ENCODE measurements at places on chromosomes 11 and 22.
A peak's percentile ranks its signal among the peaks of the same experiment; 100 is the strongest.

DNA sequence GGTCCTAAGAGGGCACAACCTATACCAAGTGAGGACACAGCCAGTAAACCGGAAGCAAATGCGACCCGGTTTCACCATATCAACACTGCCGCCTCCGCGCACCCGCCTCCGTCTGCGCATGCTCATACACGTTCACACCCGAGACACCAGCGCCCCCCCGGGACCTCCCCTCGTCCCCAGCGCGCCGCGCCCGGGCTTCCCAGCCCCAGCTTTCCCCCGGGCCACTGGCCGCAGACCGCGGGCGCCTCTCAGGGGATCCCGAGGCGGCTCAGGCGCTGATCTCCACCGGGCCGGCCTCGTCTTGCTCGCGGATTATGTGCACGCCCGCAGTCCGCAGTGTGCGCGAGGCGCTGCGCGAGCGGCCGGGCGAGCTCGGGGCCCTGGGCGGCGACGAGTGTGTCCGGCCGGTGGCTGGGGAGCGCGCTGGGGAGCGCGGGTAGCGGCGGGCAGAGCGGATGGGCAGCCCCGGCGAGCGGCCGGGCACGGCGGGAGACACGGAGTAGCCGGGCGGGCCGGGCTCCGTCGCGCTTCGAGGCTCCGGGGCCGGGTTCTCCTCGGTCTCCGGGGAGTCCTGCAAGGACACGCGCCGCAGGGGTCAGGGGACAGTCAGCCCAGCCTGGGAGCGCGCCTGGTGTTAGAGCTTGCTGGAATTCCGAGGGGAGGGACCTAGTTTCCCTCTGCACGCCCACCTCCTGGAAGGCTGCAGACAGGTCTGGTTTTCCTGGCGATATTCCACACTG lies 2.0 kb downstream of the HEPN1 start:
- H3K4me3 ChIP-seq: peak overlapping the region; percentile 48
- no peaks in the 10 kb centered on the region for H3K4me1 ChIP-seq
- H3K27me3 ChIP-seq: no peaks in the 10 kb centered on the region
- DNase-seq: peak; percentile 54

DNA sequence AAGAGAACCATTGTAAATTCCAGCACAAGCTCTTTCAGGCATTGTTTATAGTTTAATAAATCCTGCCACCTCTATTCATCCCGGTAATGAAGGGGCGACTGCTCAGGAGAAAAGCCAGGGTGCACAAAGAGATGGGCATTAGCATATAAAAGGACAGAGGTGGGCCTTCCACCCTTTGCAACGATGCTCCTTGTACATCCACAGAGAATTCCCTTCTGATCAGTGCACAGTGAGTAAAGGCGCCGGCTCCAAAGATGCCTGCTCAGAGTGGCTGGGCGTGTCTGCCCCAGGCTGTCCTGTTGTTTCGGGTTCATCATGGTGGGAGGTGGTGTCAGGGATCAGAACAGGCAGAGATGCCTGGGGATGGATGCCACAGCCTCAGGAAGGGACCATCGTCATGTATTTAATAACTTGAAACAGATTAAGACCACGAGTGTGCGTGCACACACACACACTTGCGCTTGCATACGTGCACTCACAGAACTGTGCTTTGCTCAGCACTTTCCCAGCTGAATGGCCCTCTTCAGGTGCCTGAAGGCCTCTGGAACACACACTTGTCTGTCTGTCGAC lies 305.0 kb downstream of the TBC1D22A start:
- no peaks in the 10 kb centered on the region for H3K4me1 ChIP-seq
- no peak overlapping the region for H3K4me3 ChIP-seq
- H3K27me3 ChIP-seq: no peaks in the 10 kb centered on the region
- H3K36me3 ChIP-seq: no peaks in the 10 kb centered on the region

DNA sequence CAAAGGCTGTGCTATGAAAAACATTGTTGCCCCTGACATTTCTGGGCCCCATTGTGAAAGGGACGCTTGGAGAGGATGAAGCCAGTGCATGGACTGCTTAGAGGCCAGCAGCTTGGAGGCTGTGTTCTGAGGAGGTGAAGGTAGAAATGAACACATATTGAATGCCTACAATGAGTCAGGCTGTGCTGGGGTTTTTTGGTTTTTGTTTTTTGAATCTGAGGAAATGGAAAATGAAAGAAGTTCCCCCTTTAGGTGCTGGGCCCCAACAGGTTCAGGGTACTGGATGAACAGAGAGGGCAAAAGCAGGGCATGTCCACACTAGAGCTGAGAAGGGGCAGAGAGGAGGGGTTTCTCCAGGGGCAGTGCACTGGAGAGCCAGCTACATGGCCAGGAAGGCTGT lies 166.1 kb upstream of the API5 start:
- no peaks in the 10 kb centered on the region for H3K27me3 ChIP-seq
- no peak for DNase-seq
- H3K27ac ChIP-seq: no peak overlapping the region
- no peak overlapping the region for H3K4me3 ChIP-seq
- no peaks in the 10 kb centered on the region for H3K36me3 ChIP-seq
- no peaks in the 10 kb centered on the region for H3K4me1 ChIP-seq

DNA sequence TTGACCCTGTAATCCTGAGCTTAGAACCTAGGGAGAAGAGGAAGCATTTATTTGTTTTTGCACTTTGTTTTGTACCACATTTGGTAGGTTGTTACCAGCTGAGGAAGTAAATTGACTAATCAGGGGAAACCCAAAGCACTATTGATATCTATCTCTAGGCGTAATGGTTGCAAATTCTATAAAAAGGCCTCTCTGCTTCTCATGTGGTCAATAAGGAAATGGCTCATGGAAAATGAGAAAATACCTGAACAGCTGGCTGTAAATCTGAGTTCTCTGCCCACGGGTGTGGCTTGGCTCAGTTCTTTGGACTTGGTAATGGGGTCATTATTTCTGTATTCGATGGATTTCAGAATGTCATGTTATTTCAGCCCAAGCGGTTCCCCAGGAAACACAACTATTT lies 42.4 kb downstream of the BARX2 start:
- no peaks in the 10 kb centered on the region for H3K36me3 ChIP-seq
- no peaks in the 10 kb centered on the region for H3K27me3 ChIP-seq
- H3K4me3 ChIP-seq: no peak overlapping the region
- H3K27ac ChIP-seq: no peak overlapping the region

DNA sequence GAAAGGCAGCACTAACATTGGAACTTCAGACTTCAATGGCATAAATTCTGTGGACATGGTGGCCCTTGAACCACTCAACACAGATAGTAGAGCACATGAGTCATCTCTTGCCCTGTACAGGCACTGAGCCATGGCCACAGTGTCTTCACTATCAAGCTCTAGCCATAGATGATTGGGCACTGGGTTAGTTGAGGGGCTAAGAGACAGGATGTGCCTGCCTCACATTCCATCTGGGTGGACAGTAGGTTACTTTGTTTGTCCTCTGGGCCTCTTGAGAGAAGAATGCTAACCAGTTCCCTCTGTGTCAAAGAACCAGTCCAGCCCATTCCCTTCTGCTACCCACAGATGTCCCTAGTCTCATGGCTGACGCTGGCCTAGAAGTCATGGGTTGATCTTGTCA lies 39.8 kb downstream of the OR6Q1 start:
- H3K27ac ChIP-seq: no peak overlapping the region
- no peak overlapping the region for H3K4me3 ChIP-seq
- DNase-seq: no peak
- H3K36me3 ChIP-seq: no peaks in the 10 kb centered on the region
- no peaks in the 10 kb centered on the region for H3K27me3 ChIP-seq
- no peaks in the 10 kb centered on the region for H3K4me1 ChIP-seq

GRCh38 chr11:121405646-121406045 lies 46.5 kb upstream of the SORL1 start:
- no peaks in the 10 kb centered on the region for H3K36me3 ChIP-seq
- DNase-seq: no peak
- no peaks in the 10 kb centered on the region for H3K27me3 ChIP-seq
- H3K4me1 ChIP-seq: no peaks in the 10 kb centered on the region

GRCh38 chr11:68564261-68564660 lies 103.7 kb downstream of the PPP6R3 start:
- DNase-seq: no peak
- no peak overlapping the region for H3K27ac ChIP-seq
- no peaks in the 10 kb centered on the region for H3K4me1 ChIP-seq
- no peaks in the 10 kb centered on the region for H3K27me3 ChIP-seq
- no peaks in the 10 kb centered on the region for H3K36me3 ChIP-seq

GRCh38 chr11:125451400-125452124 lies 44.5 kb downstream of the FEZ1 start:
- H3K27ac ChIP-seq: peak overlapping the region; percentile 84
- no peaks in the 10 kb centered on the region for H3K27me3 ChIP-seq
- H3K36me3 ChIP-seq: no peaks in the 10 kb centered on the region
- peak; percentile 30 for DNase-seq
- H3K4me1 ChIP-seq: peaks cover 12% of the 10 kb centered on the region

- H3K36me3 ChIP-seq: no peaks in the 10 kb centered on the region
- no peak for DNase-seq
- H3K27ac ChIP-seq: no peak overlapping the region
- no peaks in the 10 kb centered on the region for H3K27me3 ChIP-seq
- no peak overlapping the region for H3K4me3 ChIP-seq
These were observed 56.3 kb upstream of the ADSL start for GRCh38 chr22:40289991-40290459.

- H3K27me3 ChIP-seq: no peaks in the 10 kb centered on the region
- no peak for DNase-seq
- H3K36me3 ChIP-seq: no peaks in the 10 kb centered on the region
- H3K27ac ChIP-seq: no peak overlapping the region
- no peaks in the 10 kb centered on the region for H3K4me1 ChIP-seq
These were observed 65.8 kb upstream of the SEPTIN5 start for GRCh38 chr22:19648419-19648929.

GRCh38 chr22:38412435-38413084 lies 42.4 kb downstream of the KCNJ4 start:
- peaks cover 10% of the 10 kb centered on the region for H3K4me1 ChIP-seq
- no peaks in the 10 kb centered on the region for H3K27me3 ChIP-seq
- H3K27ac ChIP-seq: no peak overlapping the region
- no peaks in the 10 kb centered on the region for H3K36me3 ChIP-seq
- no peak for DNase-seq

DNA sequence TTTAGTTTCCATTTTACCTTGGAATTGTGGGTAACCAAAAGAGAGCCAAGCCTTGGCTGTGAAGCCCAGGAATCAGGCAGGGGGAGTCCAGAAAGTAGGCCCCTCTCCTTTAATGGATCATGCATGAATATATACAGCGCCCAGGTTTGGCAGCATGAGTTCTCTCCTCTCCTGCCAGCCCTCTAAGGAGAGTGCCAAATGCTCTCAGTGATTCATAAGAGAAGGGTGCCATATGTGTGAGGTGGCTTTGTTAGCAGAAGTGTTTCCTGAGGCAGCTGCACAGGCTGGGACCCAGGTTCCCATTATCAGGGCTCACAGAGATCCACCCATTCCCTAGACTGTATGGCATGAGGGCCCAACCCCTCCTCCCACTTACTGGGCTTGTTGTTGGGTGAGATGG lies 52.3 kb upstream of the SCUBE2 start:
- DNase-seq: no peak
- H3K36me3 ChIP-seq: no peaks in the 10 kb centered on the region
- peaks cover 15% of the 10 kb centered on the region for H3K4me1 ChIP-seq
- H3K4me3 ChIP-seq: no peak overlapping the region

DNA sequence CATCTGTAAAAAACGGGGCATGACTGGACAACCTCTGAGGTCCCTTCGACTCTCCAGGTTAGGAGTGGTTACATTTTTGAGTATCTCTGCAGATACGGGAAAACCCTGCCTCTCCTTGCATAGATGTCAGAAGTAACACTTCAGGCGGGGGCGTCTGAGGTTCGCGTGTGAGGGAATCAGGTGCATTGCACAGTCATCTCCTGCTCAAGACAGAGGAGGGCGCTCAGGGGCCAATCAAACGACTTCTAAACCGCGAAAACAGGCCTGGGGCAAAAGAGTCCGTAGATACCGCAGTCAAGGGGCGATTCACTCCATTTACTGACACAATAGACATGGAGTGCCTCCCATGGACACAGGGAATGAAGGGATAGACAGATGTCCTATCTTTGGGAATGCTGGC lies 31.7 kb downstream of the KIRREL3 start:
- peaks cover 6% of the 10 kb centered on the region for H3K27me3 ChIP-seq
- no peak overlapping the region for H3K4me3 ChIP-seq
- no peaks in the 10 kb centered on the region for H3K4me1 ChIP-seq
- no peaks in the 10 kb centered on the region for H3K36me3 ChIP-seq

- no peak overlapping the region for H3K4me3 ChIP-seq
- H3K36me3 ChIP-seq: no peaks in the 10 kb centered on the region
- H3K27ac ChIP-seq: no peak overlapping the region
These were observed 120.3 kb upstream of the ZBED5 start for GRCh38 chr11:10978198-10978597.

- no peak for DNase-seq
- H3K4me1 ChIP-seq: peaks cover 4% of the 10 kb centered on the region
- no peak overlapping the region for H3K4me3 ChIP-seq
- no peaks in the 10 kb centered on the region for H3K27me3 ChIP-seq
- H3K27ac ChIP-seq: no peak overlapping the region
These were observed 34.1 kb downstream of the SERGEF start for GRCh38 chr11:17978553-17979287.

GRCh38 chr11:73143126-73143838 lies 1.2 kb upstream of the FCHSD2 start:
- peak overlapping the region; percentile 93 for H3K27ac ChIP-seq
- peaks cover 22% of the 10 kb centered on the region for H3K4me1 ChIP-seq
- H3K27me3 ChIP-seq: no peaks in the 10 kb centered on the region
- no peaks in the 10 kb centered on the region for H3K36me3 ChIP-seq
- no peak for DNase-seq

DNA sequence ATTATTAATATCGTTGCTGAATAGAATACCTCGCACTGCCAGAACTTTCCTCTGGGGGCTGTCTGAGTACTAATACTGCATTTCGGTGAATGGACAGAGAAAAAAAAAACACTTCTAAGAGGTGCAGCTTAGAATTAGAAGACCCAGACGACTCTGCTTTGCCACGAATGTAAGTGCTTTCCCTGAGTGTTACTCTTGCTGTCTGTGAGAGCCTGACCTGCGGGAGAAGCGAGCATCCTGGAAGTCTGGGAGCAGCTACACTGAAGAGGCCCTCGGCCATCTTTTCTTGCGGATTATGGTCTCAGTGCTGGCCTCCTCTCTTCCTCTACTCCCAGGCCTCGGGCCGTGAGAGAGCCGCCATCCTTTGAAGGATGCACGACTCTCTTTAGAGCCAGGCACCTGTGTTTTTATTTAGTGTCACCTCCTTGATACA lies 94.9 kb downstream of the SCN3B start:
- peak overlapping the region; percentile 65 for H3K27ac ChIP-seq
- no peak for DNase-seq
- H3K4me1 ChIP-seq: peaks cover 26% of the 10 kb centered on the region
- no peaks in the 10 kb centered on the region for H3K36me3 ChIP-seq
